NCI-H748 treated with DMSO at 0.1 percent for 48 hours (cell line): ENCODE measurements at places on chromosomes 3 and 15.
A peak's percentile ranks its signal among the peaks of the same experiment; 100 is the strongest.

- DNase-seq = no peak
These were observed 15.5 kb downstream of the SLC25A26 start for GRCh38 chr3:66236281-66236680.

- DNase-seq = no peak
These were observed 69.5 kb downstream of the ATP2B2 start for GRCh38 chr3:10435850-10436249.

DNA sequence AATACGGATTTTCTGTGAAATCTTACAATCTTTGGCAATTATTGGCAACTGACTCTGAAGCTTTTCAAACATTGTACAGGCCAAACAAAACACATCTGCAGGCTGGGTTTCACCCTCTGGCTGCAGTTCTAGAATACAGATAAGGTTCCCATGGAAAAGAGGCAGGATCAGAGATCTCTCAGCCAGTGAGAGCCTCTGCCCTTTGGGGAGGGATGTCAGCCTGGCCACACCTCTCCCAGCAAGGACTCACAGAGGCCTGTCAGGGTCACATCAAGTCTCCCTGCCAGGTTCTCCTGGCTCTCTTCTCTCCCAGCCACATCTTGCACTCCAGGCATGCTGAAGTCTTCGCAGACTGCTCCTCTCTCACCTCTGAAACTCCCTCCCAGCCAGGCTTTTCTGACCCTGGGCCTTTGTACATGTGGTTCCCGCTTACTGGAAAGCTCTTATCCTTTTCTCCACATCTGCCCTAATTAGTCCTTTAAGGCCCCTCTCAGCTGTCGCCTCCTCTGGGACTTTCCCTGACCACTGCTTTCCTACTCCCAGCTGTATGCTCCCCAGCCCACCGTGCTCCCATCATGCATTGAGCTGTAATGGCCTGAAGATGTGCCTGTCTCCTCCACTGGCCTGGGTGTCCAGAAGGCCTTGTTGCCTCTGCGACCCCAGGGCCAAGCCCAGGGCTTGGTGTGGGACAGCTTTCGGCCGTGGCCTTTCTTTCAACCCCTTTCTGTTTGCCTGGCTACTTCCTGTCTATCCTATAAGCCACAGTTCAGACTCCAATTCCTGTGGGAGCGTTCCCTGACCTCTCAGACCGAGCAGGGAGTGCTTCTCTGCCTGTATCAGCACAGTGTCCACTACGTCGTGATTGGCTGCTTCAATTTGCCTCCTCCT, 4.3 kb downstream of the RBP1 start:
- no peak for DNase-seq

DNA sequence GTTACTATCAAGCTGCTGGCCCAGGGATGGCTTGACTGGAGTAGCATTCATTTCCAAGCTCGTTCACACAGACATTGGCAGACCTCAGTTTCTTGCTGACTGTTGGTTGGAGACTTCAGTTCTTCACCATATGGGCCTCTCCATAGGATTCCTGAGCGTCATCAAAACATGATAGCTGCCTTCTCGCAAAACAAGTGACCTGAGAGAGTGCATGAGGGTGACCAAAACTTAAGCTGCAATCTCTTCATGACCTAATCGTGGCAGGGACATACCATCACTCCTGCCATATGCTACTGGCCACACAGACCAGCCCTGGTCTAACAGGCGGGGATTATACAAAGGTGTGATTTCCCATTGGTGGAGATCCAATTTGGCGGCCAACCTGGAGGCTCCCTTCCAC, 46.0 kb upstream of the C3orf22 start:
- DNase-seq = no peak

- no peak for DNase-seq
These were observed 110.3 kb downstream of the MYLK start for GRCh38 chr3:123773681-123774431.

DNA sequence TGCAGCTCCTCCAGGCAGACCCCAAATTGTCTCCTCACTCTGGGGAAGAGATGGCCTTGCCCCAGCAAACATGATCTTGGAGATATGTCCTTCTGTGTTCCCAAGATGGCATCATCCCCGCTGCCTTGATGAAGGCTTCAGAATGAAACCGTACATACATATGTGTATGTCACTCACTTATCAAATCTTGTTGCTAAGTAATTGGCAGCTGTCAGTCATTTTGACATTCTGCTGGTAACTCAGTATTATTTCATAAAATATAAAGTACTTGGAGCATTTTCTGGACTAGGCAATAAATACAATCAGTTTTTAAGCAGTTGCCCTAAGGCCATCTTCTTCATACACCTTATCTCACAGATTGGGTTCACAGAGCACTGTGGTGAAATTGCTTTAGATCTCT, 62.4 kb downstream of the ARNT2 start:
- no peak for DNase-seq

DNA sequence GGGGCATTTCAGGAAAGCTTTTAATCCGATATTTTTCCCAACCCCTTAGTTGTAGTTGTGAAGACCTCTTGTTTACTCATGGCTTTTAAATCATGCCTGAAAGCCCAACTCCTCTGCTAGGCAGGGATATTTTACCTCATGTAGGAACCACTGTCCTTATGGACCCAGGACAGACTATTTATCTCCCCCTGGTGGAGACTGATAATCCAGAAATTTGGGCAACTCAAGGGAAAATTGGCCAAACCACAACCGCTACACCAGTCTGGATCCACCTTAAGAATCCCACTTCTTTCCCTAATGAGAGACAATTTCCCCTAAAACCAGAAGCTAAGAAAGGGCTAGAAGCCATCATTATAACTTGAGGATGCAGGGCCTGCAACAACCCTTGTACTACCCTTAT, 248.1 kb upstream of the STAC start:
- no peak for DNase-seq

- no peak for DNase-seq
These were observed 248.0 kb upstream of the LYSMD4 start for GRCh38 chr15:99981191-99981647.

DNA sequence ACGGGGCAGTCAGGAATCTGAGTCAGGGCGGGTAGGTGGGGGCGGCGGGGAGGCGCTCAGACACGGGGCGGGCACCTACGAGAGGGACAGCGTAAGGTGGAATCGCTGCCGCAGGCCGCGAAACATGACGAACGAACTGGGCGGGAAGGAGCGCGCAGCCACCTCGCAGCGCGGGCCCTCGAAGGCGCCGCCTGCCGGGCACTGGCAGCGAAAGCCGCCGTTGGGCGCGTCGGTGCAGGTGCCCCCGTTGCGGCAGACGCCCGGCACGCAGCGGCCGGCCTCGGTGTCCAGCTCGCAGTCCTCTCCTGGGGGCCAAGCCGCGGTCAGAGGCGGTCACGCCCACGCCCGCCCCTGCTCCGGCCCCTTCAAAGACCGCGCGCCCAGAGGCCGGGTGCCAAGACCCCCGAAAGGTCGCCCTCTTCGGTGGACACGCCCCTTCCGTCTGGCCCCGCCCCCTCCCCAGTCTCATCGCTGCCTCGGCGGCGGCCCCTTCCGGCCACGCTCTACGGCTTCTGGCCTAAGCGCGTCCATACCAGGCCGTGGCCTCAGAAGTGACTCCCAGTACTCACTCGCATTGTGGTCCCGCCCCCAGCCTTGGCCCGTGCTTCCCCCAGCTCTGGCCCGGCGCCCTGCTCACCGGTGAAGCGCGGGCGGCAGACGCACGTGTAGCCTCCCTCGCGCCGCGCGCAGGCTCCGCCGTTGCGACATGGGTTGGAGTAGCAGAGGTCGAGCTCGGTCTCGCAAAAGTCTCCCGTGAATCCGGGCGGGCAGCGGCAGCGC, 6.4 kb downstream of the CELSR3 start:
- no peak for DNase-seq

DNA sequence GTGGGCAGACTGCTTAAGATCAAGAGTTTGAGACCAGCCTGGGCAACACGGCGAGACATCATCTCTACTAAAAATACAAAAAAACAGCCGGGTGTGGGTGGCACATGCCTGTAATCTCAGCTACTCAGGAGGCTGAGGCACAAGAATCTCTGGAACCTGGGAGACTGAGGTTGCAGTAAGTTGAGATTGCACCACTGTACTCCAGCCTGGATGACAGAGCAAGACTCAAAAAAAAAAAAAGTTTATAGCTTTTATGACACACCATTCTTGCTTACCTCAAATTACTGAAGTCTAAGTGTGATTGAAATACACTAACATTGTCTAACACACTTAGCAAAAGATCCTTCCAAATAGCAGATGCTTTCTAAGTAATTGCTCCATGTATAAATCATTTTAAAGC, 207.6 kb downstream of the STAG1 start:
- no peak for DNase-seq

DNA sequence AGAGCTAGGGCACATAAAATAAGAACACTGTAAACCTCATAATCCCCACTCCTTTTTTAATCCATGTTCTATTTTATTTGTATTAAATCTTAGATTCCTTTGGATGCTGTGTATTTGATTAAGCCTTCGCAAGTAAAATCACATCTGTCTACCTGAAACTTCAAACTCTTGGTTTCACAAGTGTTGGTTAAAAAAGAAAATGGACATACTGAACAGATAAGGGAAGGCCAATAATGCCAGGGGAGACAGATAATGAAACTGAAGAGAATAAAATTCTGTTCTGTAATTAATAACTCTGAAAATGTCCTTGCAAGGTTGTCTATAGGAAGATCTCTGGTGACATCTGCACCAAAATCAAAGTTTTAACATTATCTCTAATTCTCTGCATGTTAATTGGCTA, 114.2 kb downstream of the ULK4 start:
- DNase-seq = no peak

GRCh38 chr15:63982381-63982854, 63.9 kb downstream of the DAPK2 start:
- DNase-seq = no peak

GRCh38 chr3:129836381-129837064, 57.0 kb downstream of the TMCC1 start:
- DNase-seq = no peak

DNA sequence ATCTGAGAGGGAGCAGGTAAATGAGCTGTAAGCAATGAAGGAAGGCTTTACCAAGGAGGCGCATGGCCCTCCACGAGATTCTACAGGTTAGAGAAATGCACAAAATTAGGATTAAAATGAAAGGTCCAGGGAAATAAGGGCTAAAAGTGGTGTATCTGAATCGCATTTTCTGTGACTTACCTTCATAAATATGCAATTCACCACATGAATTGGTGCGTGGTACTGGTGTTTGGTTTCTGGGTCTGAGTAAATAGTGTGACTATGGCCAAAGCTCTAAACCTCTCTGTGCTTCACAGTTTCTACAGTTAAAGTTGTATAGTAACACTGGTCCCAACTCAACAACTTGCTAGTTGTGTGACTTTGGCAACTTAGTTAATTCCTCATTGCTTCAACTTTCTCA, 8.1 kb downstream of the ARPP21 start:
- no peak for DNase-seq

- DNase-seq = no peak
These were observed 13.4 kb upstream of the FBLN2 start for GRCh38 chr3:13535526-13535875.

GRCh38 chr3:138060792-138061191, 50.8 kb downstream of the CLDN18 start:
- DNase-seq = no peak

DNA sequence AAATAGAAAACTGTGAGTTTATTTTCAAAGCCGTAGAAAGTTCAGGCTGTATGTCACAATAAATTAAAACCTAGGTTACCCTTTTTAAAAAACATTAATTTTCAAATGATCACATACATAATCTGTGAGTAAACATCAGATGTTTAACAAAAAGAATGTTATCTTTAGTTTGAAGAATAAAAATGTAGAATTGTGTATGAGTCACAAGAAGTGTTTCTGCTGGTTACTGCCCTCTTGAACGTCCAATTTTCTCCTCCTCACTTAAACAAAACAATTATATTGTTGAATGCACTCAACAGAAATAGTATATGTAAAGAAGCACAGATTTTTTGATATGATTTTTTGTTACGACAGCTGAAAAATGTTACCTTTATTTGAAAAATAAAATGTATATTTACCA, 855.1 kb downstream of the ROBO1 start:
- DNase-seq = no peak

DNA sequence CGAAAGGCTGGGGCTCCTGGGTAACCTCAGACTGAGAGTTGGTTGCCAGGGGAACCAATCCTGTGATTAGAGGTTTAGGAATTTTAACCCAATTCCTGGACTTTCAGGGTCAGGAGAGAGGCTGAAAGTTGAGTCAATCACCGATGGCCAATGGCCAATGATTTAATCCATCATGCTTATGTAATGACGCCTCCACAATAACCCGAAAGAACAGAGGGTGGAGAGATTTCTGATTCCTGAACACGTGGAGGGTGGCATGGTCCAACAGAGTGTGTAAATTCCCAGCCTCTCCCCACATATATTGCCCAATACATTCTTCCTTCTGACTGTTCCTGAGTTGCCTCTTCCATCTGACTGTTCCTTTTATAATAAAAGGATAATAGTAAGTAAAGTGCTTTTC, 137.2 kb upstream of the CBLB start:
- DNase-seq = no peak

DNA sequence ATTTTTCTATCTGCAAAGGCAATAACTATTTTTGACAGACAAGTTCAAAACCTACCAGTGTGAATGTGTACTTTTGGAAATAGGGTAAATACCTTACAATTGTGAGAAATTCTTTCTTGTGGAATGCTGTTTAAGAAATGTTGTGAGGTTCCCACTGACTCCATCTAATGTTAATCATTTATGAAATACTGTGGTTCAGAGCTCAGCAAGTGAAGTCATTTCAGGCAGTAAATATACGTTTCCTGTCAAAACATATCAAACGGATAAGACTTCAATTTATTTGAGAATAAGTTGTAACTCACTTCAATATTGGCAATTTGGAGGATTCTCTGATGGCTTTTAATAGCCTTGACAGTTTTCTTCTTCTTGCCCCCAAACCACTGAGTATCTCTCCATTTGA, 16.4 kb downstream of the TAFA4 start:
- no peak for DNase-seq

DNA sequence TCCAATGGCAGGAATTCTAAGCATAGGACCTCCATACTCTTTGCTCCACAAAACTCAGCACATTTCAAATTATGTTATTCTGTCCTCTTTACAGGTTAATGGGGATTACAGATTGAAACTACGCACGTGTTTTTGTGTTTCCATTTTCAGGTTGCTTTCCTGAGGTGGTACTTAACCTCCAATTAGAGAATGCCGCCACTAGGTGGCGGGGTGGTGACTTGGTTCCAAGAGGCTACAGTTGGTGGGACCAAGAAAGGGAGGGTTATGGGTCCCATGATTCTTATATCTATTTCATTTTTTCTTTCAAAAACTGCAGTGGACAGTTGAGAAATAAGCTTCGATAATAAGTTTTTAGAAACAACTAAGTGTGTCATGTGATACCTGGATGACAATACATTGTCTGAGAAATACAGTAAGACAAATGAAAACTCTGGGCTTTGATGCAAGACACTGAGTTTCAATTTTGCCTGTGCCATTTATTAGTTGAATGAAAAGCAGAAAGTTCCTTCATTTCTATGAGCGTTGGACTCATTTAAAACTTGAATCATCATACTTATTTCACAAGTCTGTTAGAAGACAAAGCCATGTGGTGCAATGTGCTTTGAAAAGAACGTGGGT, 539.0 kb downstream of the FGF12 start:
- DNase-seq = peak; percentile 21

- no peak for DNase-seq
These were observed 80.1 kb downstream of the SNRK start for GRCh38 chr3:43366481-43366880.
